A549 treated with Hydrocortisone at 1 μM for 4 hours (cell line): ENCODE measurements at places on chromosomes 2 and 18. TPM values are rescaled to one million over a fixed set of nuclear protein-coding genes. Genes with fewer than 3 reads are reported as not detected.

The INPP5D gene
- 0.43 to 0.69 TPM (median 0.54 TPM) in 5 replicates for total RNA-seq

The MBP gene
- 15.4 to 19.0 TPM (median 16.9 TPM) in 5 replicates for total RNA-seq

The GPR39 gene
- 6.8 to 7.6 TPM (median 7.0 TPM) in 5 replicates for total RNA-seq

The FSHR gene
- total RNA-seq, result not detected in 5 replicates

The APCDD1 gene
- total RNA-seq, result 0.08 TPM in 1 of 5 replicates, not detected in the others

The CD207 gene
- total RNA-seq, result not detected in 5 replicates

The KYNU gene
- 232 to 288 TPM (median 242 TPM) in 5 replicates for total RNA-seq

The DSG2 gene
- total RNA-seq, result 43.0 to 81.7 TPM (median 62.8 TPM) in 5 replicates

The HAAO gene
- total RNA-seq, result not detected in 5 replicates

The ALPP gene
- total RNA-seq, result 9.3 to 13.2 TPM (median 12.1 TPM) in 5 replicates

The NT5DC4 gene
- total RNA-seq, result not detected in 5 replicates
